T1000 (cell line): ENCODE measurements at places on chromosomes 2 and 18.

- no peak for DNase-seq
These were observed 29.4 kb downstream of the PSD4 start for GRCh38 chr2:113203217-113203530.

DNA sequence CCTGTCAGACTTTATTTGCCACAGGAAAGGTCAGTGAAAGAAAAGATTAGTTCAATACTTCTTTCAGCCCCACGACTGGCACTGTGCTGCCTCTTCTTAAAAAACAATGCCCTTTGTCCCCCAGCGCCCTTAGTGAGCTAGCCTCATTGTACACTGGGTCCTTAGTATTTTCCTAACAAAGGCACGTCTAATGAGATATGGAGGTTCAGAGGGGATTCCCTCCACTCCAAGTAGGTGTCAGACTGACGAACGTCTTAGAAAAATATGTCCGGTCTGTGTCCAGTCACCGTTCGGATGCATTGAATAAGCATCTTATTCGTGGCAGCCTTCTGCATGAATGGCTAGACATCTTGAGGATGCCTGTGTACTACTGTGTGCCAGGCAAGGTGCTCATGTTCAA lies 1.1 kb downstream of the FECH start:
- DNase-seq: no peak

DNA sequence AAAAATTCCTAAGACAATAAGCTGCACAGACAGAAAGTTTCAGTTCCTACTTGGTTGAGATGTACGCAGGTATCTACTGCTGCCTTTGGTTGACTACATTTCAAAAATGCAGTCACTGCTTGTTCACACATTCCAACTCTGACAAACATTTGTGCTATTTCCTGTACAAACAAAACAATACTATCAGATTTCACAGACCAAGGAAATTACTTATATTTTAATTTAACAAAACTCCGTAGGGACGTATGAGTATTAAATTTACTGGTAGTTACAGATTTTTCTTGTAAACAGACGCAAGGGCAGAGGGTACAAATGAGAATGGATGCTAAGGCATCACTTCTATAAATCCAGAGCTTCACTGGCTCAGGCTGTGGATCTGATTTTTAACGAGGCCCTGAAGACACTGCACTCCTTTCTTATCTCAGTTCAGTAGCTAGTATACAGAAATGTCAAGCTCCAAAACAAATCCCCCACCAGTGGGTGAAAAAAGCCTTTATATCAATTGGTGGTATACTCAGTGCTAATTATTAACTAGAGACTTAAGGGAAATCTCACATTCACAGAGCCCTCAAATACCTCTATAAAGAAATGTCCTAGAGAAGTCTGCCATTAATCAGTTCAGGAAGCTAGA lies 31.7 kb upstream of the TTC32 start:
- no peak for DNase-seq

DNA sequence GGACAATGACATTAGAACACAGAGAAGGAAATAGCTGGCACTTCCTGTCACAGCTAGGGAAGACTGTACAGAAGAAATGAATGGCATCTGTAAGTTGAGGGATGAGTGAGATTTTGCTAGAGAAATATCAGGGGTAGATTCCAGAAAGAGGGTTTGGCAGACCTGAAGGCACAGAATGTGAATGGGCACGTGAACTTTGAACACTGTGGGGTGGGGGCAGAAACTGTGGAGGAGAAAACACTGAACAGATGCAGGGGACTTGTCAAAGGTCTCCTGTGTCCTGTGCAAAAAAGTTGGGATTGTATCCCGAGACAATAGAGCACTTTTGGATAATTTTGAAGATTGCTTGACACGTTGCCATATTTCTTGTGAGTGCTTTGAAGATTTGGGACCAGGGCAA lies 88.0 kb downstream of the PPP1R1C start:
- DNase-seq: no peak

- DNase-seq: no peak
These were observed 208.6 kb upstream of the ST6GAL2 start for GRCh38 chr2:107094450-107094986.

DNA sequence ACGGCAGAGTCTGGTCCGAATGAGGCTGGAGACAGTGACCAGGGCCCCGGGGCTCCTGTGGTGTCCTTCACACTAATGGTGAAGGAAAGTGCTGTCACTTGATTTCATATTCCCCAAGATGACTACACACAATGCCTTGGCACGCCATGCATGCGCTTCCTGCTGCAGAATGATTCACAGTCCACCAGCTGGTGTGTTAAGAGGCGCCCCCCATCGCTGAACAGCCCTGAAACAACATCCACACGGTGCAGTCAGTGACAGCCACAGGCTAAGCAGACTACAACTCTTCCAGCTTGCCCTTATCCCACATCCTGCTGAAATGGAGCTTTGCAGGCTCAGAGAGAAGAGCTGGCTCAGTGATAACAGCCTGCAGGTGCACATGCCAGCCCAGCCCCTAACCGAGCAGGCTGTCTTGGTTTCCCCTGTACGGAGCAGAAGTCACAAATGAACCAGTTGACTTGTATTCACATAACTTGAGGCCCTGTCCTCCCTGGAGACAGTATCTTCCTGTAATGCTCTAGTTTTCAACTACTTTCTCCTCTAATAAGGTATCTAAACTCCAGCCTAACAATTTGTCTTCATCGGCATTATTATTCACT lies 24.3 kb upstream of the CDH20 start:
- DNase-seq: no peak

GRCh38 chr2:66440708-66441497 lies 6.0 kb downstream of the MEIS1 start:
- no peak for DNase-seq

DNA sequence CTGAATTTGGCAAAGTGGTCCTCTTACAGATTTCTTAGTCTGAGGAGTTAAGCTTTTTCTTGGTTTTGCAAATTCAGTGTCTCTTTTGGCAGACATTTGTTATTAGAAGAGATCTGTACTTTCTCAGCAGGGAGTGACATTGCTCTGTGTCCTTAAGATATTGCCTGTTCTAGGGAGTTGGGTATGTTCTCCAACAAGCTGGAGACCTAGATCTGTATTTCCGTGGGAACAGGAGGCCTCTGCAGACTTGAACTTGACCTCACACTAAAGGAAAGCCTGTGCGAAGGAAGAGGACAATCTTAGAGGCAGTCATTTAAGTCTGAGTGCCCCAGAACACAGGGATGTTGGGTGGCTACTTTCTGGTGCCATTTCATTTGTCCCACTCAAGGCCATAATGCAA lies 107.0 kb upstream of the ATP8B1 start:
- DNase-seq: no peak

DNA sequence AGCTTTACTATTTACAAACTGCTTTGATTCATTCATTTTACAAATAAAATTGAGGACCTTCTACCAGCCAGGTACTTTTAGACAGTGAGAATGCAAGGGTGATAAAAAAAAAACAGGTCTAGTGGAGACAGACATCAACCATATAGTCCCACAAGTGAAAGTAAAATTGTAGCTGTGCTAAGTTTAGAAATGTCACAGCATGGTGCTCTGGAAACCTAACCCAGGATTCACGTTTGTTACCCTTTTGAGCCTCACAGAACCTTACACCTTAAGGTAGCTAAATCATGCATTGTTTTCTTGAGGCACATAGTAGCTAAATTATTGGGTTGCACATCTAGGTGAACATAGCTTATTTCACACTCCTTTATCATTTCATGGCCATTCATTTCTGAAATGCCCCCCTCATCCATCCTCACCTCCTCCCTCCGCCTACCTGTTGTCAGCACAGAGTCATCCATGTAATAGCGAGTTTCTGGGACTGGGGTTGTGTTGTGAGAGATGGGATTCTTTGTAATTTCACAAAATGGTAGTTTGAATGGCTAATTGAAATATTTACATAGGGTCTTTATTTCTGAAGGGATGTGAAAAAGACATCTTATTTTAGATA lies 7.1 kb downstream of the MTA3 start:
- no peak for DNase-seq

- no peak for DNase-seq
These were observed 354.9 kb downstream of the PTPRM start for GRCh38 chr18:7921938-7922587.
